ENCODE measurements at places on chromosomes 11 and 22. TPM values are rescaled to one million over a fixed set of nuclear protein-coding genes. Genes with fewer than 3 reads are reported as not detected.

GRCh38 chr11:66651016-66651415 lies 12.5 kb downstream of the RBM4 start:
- no peak for DNase-seq
- H3K27me3 ChIP-seq: no peaks in the 10 kb centered on the region
- H3K27ac ChIP-seq: no peak overlapping the region
- H3K36me3 ChIP-seq: peaks cover 38% of the 10 kb centered on the region
- peaks cover 36% of the 10 kb centered on the region for H3K4me1 ChIP-seq

DNA sequence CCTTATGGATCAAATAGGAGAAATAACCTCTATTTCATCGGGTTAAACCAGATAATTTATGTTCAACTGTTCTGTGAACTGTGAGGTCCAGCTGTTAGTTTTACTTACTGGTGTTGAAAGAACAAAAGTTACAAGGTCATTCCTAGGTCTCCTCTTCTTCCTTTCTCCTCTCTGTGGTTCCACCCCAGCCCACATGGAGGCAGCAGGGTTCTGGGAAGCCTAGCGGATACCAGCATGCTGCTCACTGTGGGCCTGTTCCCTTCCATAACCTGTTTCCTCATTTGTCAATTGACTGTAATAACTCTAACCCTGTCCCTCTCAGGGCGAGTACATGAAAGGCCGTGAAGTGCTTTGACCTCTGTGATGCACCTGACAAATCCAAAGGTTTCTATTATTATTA lies 27.8 kb downstream of the RELT start:
- no peaks in the 10 kb centered on the region for H3K36me3 ChIP-seq
- no peak overlapping the region for H3K4me3 ChIP-seq
- peak; percentile 77 for DNase-seq
- H3K4me1 ChIP-seq: peaks cover 14% of the 10 kb centered on the region
- H3K27ac ChIP-seq: no peak overlapping the region

DNA sequence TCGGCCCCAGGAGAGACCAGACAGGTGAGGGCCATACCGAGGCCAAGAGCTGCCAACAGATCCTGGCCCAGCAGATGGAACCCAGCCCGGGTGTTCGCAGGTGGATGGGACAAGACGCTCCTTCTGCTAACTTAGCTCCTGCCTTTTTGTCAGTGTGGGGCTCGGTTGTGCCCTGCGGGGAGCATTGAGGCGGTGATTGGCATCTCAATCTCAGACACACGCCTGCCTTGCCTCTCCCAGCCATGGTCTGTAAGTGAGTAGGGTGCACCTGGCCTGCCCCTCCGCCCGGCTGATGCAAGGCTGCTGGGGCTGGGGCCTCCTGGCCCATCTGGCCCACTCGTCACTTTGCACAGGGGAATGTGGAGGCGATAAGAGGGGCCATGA lies 350.1 kb downstream of the TBC1D22A start:
- H3K27me3 ChIP-seq: no peaks in the 10 kb centered on the region
- peaks cover 75% of the 10 kb centered on the region for H3K36me3 ChIP-seq
- no peak overlapping the region for H3K4me3 ChIP-seq
- DNase-seq: no peak

GRCh38 chr22:30223303-30223702 lies 23.3 kb downstream of the LIF start:
- no peak overlapping the region for H3K4me3 ChIP-seq
- no peaks in the 10 kb centered on the region for H3K36me3 ChIP-seq
- DNase-seq: no peak
- H3K27ac ChIP-seq: no peak overlapping the region
- H3K27me3 ChIP-seq: no peaks in the 10 kb centered on the region

The CTNND1 gene
- 24.6 TPM for polyA plus RNA-seq

The SLC43A1 gene
- polyA plus RNA-seq: 6.4 TPM
